CD4-positive, alpha-beta T cell treated with Interleukin-15 for 4 hours (primary cell): ENCODE measurements at places on chromosomes 7 and 10.

DNA sequence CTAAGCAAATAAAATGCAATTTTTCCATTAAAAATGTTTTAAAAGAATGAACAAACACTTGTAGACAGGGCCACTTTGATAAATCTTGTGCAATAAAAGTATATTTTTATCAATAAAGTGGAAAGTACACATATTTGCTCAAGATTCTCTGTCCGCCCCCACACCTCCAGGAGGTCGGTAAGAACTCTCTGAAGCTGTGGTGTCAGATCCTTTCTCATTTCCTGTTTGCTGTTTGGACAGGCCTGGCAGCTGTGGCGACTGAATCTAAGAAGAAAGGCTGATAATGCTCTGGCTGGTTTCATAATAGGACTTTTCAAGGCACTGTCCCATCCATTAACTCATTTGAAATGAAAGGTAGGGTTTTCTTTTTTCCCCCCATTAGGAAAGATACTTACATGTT lies 15.3 kb upstream of the ASB4 start:
- DNase-seq: no peak

DNA sequence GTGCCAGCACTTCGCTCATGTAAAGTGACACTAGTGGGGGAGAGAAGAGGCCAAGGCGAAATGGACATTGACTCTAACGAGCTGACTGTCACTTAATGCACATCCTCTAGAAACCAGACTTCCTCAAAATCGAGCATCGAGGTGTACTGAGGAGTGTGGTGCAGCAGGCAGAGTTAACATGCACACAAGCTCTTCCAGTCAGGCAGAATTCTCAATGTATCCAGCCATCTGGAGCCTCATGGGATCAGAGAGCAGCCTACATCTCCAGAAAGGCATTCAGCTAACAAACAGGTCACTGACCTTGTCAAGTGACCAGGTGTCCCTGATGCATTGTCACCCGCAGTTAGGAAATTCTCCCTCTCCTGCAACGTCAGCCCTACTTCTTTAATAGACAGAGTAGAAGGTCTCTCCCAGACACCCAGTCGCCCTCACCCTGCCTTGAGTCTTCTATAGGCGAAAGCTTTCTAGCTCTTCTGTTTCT lies 259.8 kb upstream of the AOAH start:
- no peak for DNase-seq

DNA sequence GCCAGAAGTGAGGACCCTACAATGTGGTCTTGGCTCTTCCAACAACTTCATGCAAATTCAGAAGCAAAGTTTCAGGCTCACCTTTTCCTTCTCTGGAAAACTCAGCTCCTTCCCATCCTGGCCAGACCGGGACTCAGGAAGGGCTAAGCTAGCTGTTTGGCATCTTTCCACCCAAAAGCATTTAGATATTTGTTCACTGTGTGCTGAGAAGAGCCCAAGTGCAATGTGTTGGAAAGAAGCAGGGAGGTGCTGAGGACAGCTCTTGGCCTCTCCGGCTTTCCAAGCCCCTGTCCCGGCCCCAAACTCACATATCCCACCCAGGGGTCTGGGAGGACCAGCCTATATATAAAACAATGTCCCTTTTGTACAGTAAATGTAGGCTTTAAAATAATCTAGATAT lies 44.5 kb downstream of the MKI67 start:
- DNase-seq: no peak

DNA sequence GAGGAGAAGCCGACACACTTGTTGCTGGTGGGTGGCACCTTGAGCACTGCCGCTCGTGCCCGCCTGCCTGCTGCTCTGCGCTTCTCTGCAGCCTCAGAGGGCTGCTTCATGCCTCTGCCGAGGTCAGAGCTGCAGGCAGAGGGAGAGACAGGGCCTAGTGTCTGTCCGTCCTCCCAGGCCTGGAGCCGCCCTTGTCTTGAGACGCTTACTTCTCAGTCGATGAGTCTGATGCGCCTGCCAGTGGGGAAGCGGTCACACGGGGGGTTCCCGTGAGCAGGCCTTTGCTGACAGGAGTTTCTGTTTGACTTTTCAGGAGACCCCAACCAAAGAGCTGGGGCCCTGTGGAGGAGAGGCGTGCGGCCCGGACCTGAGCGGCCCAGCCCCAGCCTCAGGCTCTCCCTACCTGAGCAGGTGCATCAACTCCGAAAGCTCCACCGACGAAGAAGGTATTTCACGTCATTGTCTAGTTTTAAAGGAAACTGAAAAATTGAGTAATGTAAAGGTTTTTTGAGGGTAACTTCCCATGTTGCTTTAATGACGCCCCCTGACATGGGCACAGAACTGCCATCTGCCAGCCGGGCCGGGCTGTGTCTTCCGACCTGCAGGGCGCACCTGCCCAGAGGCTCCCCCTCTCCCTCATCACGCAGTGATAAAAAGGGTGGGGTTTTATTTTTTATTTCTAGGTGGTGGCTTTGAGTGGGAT lies 7.8 kb upstream of the BHLHA15 start:
- no peak for DNase-seq

GRCh38 chr10:114748241-114748640 lies 73.3 kb upstream of the FHIP2A start:
- DNase-seq: no peak

GRCh38 chr10:33820531-33820930 lies 486.1 kb upstream of the NRP1 start:
- no peak for DNase-seq

DNA sequence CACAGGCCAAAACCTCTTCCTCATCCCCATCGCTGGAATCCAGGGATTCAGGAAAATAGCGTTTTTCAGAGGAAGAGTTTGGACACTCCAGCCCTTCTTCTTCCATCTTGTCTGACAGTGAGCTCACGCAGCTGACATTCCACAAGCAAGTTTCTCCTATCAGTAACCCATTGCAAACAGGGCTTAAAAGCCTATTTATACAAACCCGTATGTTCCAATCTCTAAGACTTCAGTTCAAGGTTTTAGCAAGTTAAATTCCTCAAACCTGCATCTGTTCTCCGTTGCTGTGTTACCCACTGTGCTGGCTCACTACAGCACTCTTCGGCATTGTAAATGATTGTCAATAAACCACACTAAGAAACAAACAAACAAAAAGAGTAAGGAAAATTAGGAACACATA lies 373 bp downstream of the DHX32 start:
- no peak for DNase-seq

- DNase-seq: no peak
Measured at GRCh38 chr10:34024693-34025425, 690.4 kb upstream of the NRP1 start.

DNA sequence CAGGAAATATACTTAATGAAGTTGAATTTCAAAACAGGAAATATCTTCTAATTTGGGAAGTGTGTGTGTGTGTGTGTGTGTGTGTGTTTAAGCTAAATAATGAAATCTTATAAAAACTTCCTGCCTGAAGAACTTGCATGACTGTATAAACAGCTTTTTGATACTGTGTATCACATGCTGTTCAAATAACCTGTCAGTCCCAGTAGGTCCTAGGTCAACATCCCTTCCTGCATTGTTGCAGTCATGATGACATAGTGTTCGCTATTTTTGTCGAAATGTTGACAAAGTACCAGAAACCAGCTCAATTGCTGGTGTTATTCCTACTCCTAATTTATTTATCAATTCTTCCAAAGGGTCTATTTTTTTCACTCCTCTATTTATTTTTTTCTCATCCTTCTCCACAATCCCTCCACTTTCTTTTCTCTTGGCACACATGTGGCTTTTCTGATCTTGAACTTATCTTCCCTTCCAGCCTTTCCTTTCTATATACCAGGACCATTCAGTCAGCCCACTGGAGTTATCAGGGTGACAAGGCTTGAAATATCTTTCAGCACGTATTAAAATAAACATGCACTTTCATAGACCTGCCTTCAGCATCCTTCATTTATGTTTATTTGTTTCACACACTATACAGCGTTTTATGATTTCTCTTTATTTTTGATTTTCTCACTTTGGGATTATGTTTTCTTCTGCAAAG lies 115.8 kb downstream of the PLXDC2 start:
- DNase-seq: no peak

GRCh38 chr7:105707967-105708762 lies 126.9 kb upstream of the EFCAB10 start:
- DNase-seq: peak; percentile 16

DNA sequence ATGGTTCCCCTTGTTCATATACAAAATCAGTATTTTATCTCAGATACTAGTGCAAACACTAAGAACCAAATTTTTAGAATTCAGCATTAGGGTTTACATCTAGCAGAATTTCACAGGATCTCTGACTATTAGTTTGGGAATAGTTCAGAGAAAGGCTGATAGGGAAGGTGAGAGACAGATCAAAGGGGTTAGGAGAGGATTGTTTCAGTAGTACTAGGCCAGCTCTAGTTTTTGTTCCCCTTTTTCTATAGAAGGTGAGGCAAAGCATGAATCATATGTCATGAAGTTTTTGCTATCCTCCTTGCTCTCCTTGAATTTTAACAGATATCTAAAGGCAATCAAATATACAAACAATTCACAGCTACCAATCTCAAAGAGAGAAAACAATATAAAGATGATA lies 26.1 kb upstream of the CTNNA3 start:
- DNase-seq: no peak

DNA sequence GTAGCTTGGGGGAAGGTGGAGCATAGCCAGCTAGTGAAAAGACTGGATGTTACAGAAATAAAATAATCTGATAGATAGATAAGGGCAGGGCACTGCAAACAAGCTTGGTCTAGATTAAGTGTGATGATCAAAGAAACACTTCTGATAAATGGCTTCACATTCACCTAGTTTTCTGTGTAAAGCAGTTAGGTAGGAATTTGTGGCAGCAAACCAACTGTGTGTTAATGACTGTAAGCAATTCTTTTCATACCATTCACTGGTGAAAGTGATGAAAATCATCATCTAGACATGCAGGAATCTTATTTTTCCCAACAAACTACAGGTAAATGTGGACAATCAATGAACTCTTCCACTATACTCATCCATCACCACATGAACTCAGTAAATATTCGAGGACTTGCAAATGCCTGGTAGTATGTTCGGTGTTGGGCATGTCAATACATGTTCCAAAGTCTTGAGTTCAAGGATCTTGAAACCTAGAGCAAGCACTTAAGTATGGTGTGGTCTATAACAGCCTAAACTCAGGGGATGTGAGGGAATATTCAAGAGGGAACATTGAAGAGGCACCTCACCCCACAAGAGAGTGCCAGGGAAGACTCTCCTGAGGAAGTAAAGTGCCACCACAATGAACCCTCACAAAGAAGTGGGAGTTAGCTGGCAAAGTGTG lies 20.5 kb downstream of the PON3 start:
- DNase-seq: no peak

- DNase-seq: no peak
Measured at GRCh38 chr7:119842786-119843185, 430.2 kb upstream of the KCND2 start.

- DNase-seq: peak; percentile 35
Measured at GRCh38 chr7:139776486-139777132, 1.2 kb downstream of the HIPK2 start.

- DNase-seq: no peak
Measured at GRCh38 chr7:157487046-157487770, 150.4 kb downstream of the DNAJB6 start.

GRCh38 chr7:77455321-77455720 lies 39.2 kb upstream of the GSAP start:
- DNase-seq: no peak

DNA sequence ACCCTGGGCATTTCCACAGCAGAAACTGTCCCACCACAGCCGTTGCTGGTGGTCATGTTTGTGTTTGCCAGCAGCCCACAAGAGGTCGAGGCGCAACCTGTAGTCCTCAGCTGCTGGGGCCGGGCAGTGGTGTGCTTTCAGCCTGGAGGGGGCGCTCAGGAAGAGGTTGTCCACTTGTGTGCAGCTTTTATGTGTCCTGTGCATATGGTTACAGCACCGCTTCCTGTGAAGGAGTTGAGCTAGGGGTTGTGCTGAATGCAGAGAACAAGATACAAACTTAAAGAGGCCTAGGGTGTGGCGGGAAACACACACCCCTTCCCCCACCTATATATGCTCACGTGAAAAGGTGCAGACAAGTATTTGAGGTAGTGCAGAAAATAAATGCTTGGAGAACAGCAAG lies 29.5 kb upstream of the PFKFB3 start:
- peak; percentile 57 for DNase-seq

DNA sequence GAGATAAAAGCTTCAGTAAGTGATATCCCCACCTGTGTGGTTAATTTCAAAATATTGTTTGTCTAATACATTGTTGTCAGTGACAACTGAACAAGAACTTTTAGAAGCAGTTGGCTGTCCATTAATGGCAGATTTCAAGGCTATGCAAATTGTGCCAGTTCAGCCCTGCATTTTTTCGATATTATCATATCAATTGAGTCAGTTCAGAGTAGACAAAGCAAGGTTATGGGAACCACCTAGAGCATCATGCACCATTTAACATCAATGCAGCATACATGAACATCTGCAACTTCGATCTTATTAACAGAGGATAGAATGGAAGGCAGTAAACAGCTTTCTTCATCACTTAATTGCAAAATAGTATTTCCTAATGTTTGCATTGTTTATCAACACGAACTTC lies 180.7 kb upstream of the KAT6B start:
- no peak for DNase-seq

DNA sequence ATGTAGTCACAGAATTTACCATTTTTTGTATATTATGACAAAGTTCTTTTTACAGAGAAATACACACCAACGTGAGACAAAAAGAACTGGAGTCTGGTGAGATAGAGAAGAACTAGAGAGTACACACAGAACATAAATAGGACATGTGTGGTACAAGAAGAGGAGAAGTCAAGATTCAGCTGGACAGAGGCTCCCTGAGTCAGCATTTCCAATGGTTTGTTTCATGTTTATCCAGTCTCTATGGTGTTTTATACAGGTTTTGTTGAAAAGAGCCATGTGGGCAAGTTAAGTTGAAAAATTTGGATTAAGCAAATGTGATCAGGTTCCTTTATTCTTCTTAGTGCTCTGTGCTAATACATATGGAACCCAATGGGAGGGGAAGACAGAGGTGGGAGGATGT lies 105.5 kb upstream of the AKR1E2 start:
- no peak for DNase-seq

DNA sequence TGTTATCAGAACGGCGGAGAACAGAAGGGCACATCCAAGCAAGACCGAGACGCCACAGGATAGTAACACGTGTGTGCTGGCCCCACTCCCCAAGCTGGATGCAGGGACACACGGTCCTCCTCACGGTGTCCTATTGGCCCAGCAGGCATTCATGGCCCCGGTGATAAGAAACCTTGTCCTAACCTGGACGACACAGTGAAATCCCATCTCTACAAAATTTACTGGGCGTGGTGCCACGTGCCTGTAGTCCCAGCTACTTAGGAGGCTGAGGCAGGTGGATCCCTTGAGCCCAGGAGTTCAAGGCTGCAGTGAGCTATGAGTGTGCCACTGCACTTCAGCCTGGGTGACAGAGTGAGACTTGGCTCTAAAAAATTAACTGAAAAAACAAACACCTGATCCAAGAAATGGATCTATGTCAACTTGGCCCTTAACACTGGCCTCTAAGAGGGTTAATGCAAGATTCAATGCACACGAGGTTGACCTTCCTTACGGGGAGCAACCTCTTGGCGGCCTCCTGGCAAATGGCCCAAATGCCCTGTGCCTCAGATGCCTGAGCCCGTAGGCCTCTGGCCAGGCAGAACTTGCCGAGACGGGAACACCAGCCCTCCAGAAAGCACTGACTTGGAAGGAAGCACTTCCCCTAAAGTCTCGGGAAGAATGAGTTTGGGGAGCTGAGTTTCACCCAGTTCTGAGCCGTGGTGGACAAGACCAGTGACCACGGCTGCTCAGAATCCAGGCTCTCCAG lies 72.3 kb downstream of the ZRANB1 start:
- no peak for DNase-seq

- no peak for DNase-seq
Measured at GRCh38 chr10:127875916-127876315, 16.8 kb downstream of the CLRN3 start.
